CD14-positive monocyte (primary cell): ENCODE measurements at places on chromosomes 11 and 22. TPM values are rescaled to one million over a fixed set of nuclear protein-coding genes. Genes with fewer than 3 reads are reported as not detected.

The C11orf16 gene
- polyA plus RNA-seq = not detected in 2 replicates

The BACE1 gene
- polyA plus RNA-seq = 3.1 TPM

The MUC15 gene
- polyA plus RNA-seq = not detected in 2 replicates

The RASL10A gene
- polyA plus RNA-seq = 0.35 TPM

The ABCC8 gene
- polyA plus RNA-seq = not detected

The A4GALT gene
- polyA plus RNA-seq = not detected

The SPI1 gene
- 156 TPM for polyA plus RNA-seq

The MAPK8IP2 gene
- not detected for polyA plus RNA-seq

The LIMK2 gene
- polyA plus RNA-seq = 7.8 and 14.2 TPM in 2 replicates

The FAM89B gene
- polyA plus RNA-seq = 51.3 and 96.6 TPM in 2 replicates

The LRRC10B gene
- polyA plus RNA-seq = not detected

The NPAS4 gene
- polyA plus RNA-seq = not detected

The HBB gene
- 2.6 and 3.0 TPM in 2 replicates for polyA plus RNA-seq

The POU2AF3 gene
- not detected in 2 replicates for polyA plus RNA-seq

The L3MBTL2 gene
- polyA plus RNA-seq = 13.6 TPM

The POU2AF2 gene
- not detected for polyA plus RNA-seq

The KCNJ5 gene
- polyA plus RNA-seq = not detected

The TTC28 gene
- 0.05 and 0.61 TPM in 2 replicates for polyA plus RNA-seq

The DCDC1 gene
- not detected for polyA plus RNA-seq

The PAX6 gene
- polyA plus RNA-seq = not detected

The OR4C3 gene
- not detected for polyA plus RNA-seq

The ZBED4 gene
- 5.7 TPM for polyA plus RNA-seq

The IL17REL gene
- not detected in 2 replicates for polyA plus RNA-seq

The POU2AF1 gene
- polyA plus RNA-seq = 0.12 TPM

The MYO7A gene
- 7.7 and 7.8 TPM in 2 replicates for polyA plus RNA-seq

The CTTN gene
- polyA plus RNA-seq = not detected

The USP47 gene
- polyA plus RNA-seq = 6.3 and 10.5 TPM in 2 replicates

The DDTL gene
- polyA plus RNA-seq = 0.41 TPM

The MCHR1 gene
- 0.09 and 0.10 TPM in 2 replicates for polyA plus RNA-seq

The WNT7B gene
- not detected in 2 replicates for polyA plus RNA-seq

The GRIK4 gene
- polyA plus RNA-seq = not detected

The NLRP14 gene
- polyA plus RNA-seq = not detected

The MIAT gene
- polyA plus RNA-seq = 0.03 TPM

The NOX4 gene
- polyA plus RNA-seq = not detected

The KDM4D gene
- polyA plus RNA-seq = 0.03 and 0.10 TPM in 2 replicates

The CHRNA10 gene
- polyA plus RNA-seq = not detected

The IGLL1 gene
- not detected for polyA plus RNA-seq

The RCOR2 gene
- polyA plus RNA-seq = not detected

The P2RX6 gene
- not detected for polyA plus RNA-seq

The P4HA3 gene
- polyA plus RNA-seq = not detected
